ENCODE measurements at places on chromosomes 6 and 20. TPM values are rescaled to one million over a fixed set of nuclear protein-coding genes. Genes with fewer than 3 reads are reported as not detected.

Gene RBM24
- total RNA-seq: 2.0 TPM

GRCh38 chr6:24838994-24839393 is 40.3 kb upstream of the ARMH2 start:
- no peaks in the 10 kb centered on the region for H3K36me3 ChIP-seq
- DNase-seq: no peak
- H3K27ac ChIP-seq: peak overlapping the region; percentile 74
- peaks cover 7% of the 10 kb centered on the region for H3K4me1 ChIP-seq
- H3K27me3 ChIP-seq: no peaks in the 10 kb centered on the region

DNA sequence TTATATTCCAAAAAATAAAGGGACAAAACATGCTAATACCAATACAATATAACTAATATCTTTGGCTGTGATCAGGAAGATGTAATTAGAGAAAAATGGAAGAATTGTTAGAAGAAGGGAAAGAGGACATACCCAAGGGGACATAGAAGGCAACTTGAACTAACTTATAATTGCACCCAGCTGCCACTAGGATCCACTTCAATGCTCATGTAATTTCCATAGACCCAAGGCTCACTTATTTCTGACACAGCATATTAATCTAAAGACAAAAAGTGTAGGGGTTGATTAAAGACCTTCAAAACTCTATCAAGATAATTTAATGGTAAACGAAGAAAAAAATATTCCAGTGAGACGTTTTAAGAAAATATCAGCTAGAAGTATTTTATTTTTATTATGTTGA is 396.0 kb upstream of the ADGRB3 start:
- H3K4me1 ChIP-seq: no peaks in the 10 kb centered on the region
- H3K27me3 ChIP-seq: no peaks in the 10 kb centered on the region
- no peaks in the 10 kb centered on the region for H3K36me3 ChIP-seq
- DNase-seq: no peak
- no peak overlapping the region for H3K27ac ChIP-seq

Gene PPIL4
- 41.0 TPM for total RNA-seq

DNA sequence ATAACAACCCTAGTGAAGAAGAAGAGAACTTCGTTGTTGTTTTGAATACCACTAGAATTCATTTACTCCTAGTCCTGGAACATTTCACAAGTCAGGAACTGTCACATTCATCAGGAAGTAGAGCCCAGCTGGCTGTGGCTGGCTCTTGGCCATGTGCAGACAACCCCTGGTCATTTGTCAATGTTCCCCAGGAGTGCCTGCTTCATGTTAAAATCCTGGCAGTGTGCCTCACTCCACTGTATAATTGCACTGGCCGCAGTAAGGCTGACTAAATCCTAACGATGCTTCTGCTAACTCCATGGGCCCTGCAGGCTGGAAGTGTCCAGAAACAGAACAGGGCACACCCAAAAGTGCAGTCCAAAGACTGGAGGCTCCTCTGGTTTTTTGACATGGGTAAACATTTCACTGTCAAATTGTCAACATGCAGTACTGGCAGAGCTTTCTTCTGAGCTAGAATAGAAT is 41.5 kb upstream of the ADGRF1 start:
- H3K27ac ChIP-seq: no peak overlapping the region
- no peaks in the 10 kb centered on the region for H3K27me3 ChIP-seq
- peak; percentile 74 for DNase-seq
- no peaks in the 10 kb centered on the region for H3K4me1 ChIP-seq
- no peaks in the 10 kb centered on the region for H3K36me3 ChIP-seq
- no peak overlapping the region for H3K4me3 ChIP-seq

DNA sequence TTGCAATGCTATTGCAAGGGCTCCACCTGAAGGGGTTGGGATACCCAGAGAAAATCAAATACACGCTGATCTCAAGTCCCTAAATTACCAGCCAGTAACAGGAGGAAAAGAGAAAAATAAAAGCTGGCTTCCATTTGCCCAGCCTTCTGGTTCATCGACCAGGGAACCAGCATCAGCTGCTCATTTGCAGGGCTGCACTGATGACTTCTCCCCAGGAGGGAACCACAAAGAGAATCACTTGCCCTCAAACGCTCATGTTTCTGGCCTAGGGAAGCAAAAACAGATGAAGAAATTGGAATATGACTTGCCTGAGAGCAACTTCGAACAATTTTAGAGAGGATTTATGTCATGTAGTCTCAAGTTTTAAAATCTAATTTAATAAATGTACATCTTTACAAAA is 119.7 kb downstream of the SH3BGRL2 start:
- H3K36me3 ChIP-seq: no peaks in the 10 kb centered on the region
- H3K27ac ChIP-seq: no peak overlapping the region
- no peaks in the 10 kb centered on the region for H3K4me1 ChIP-seq

DNA sequence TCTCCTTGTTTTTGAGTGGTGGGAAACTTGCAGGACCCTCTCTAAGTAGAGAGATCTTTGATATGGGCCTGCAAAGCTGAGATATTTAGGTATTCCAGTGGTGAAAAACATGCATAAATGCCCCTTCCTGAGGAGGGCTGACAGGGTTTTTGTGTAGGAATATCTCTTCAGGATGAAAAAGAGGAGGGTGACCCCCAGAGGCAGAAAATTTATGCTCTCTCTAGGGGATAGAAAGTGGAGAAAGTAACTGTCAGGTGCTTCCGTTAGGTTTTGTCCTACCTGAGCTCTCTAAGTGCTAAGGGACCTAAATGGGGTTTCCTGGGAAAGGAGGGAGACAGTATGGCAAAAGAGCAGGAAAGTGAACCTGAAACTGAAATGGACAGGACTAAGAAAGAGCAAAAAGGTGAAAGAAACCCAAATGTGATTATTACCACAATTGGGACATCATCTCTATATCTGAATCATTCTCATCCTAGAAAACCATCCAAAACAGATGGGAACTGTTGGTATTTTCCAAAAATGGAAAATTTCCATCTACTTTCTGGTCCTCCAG is 2.0 kb downstream of the COL19A1 start:
- H3K4me3 ChIP-seq: no peak overlapping the region
- no peaks in the 10 kb centered on the region for H3K36me3 ChIP-seq
- peaks cover 26% of the 10 kb centered on the region for H3K4me1 ChIP-seq
- no peaks in the 10 kb centered on the region for H3K27me3 ChIP-seq

GRCh38 chr20:48948612-48949011 is 27.1 kb downstream of the ARFGEF2 start:
- DNase-seq: no peak
- H3K27ac ChIP-seq: no peak overlapping the region
- H3K36me3 ChIP-seq: peaks cover 14% of the 10 kb centered on the region
- no peak overlapping the region for H3K4me3 ChIP-seq
- no peaks in the 10 kb centered on the region for H3K27me3 ChIP-seq
- no peaks in the 10 kb centered on the region for H3K4me1 ChIP-seq

GRCh38 chr6:37643851-37644672 is 53.6 kb downstream of the MDGA1 start:
- no peaks in the 10 kb centered on the region for H3K4me1 ChIP-seq
- H3K36me3 ChIP-seq: no peaks in the 10 kb centered on the region
- H3K4me3 ChIP-seq: no peak overlapping the region
- DNase-seq: no peak

Gene SLC44A4
- total RNA-seq: not detected

GRCh38 chr6:80437221-80437620 is 330.8 kb downstream of the BCKDHB start:
- no peak overlapping the region for H3K4me3 ChIP-seq
- H3K27me3 ChIP-seq: no peaks in the 10 kb centered on the region
- no peak for DNase-seq
- no peak overlapping the region for H3K27ac ChIP-seq
- H3K36me3 ChIP-seq: no peaks in the 10 kb centered on the region

DNA sequence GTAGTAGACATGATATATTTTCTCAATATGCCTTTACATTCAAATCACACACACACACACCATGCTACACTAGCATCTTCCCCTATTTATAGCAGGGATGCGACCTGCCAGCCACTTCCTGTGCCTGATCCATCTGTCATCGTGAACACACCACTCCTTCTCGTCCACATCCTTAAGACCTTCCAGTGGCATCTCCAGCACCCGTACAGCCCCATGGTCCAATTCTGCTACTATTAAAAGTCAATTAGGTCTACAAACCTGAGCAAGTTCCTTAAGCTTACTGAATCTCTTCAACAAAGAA is 54.5 kb downstream of the KIF16B start:
- no peak overlapping the region for H3K27ac ChIP-seq
- no peaks in the 10 kb centered on the region for H3K27me3 ChIP-seq
- DNase-seq: no peak
- H3K4me1 ChIP-seq: no peaks in the 10 kb centered on the region

DNA sequence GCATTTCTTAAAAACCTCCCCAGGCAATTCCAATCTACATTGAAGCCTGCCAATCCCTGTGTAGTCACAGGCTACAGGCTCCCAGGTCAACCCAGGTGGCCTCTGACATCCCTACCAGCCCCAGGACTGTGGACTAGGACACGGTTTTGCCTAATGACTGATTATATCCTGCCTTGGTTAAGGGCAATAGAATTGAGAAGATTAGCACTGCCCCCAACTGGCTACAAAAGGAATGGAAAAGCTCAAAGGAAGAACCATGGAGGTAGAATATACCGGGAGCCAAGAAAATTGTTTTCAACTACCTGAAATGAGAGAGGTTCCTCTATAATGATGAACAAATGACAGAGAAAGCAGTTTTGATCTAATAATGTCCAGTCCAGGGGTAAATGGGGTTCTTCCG is 421.1 kb upstream of the AGPAT4 start:
- no peaks in the 10 kb centered on the region for H3K36me3 ChIP-seq
- H3K4me1 ChIP-seq: no peaks in the 10 kb centered on the region
- H3K27me3 ChIP-seq: no peaks in the 10 kb centered on the region
- DNase-seq: no peak

- no peaks in the 10 kb centered on the region for H3K4me1 ChIP-seq
- H3K4me3 ChIP-seq: no peak overlapping the region
- no peak overlapping the region for H3K27ac ChIP-seq
Measured at GRCh38 chr6:120646101-120646500, 688.2 kb downstream of the TBC1D32 start.

GRCh38 chr6:170147056-170147787 is 143.7 kb downstream of the DLL1 start:
- no peak overlapping the region for H3K4me3 ChIP-seq
- no peak overlapping the region for H3K27ac ChIP-seq
- H3K27me3 ChIP-seq: no peaks in the 10 kb centered on the region

- H3K4me1 ChIP-seq: peaks cover 51% of the 10 kb centered on the region
- peaks cover 3% of the 10 kb centered on the region for H3K36me3 ChIP-seq
- no peaks in the 10 kb centered on the region for H3K27me3 ChIP-seq
- no peak for DNase-seq
- H3K4me3 ChIP-seq: peak overlapping the region; percentile 97
- H3K27ac ChIP-seq: peak overlapping the region; percentile 86
Measured at GRCh38 chr6:132511831-132512220, 1.1 kb downstream of the STX7 start.

- H3K4me3 ChIP-seq: no peak overlapping the region
- no peaks in the 10 kb centered on the region for H3K4me1 ChIP-seq
- no peak for DNase-seq
Measured at GRCh38 chr6:15061908-15062515, 183.9 kb upstream of the JARID2 start.

Gene ACTR5
- total RNA-seq: 18.6 TPM

DNA sequence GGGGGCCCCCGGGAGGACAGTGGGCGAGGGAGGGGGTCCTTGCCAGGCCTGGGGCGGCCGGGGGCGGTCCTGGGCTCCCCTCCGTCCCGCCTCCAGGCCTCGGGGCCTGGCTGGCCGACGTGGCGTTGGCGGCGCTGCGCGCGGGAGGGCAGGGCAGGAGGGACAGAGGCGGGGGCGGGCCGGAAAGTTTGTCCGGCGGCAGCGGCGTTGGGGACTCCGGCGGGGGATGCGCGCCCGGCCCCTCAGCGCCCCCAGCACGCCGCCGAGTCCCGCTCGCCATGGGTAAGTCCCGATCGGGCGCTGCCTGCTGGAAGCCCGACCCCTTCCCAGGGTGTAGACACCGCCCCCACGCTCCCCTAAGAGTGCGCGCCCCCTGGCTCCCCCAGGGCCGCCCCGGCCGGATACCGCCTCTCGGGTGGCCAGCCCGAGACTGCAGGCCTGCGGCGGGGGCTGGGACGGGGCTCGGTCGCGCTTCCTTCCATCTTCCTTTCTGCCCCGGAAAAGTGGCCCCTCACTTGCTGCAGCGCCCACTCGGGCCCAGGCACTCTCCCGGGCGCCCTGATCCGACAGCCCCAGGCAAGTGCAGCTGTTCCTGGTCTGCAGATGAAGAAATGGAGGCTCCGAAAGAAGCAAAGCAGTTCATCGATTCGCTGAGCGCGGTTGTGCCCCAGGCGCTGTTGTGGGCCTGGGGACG is at the start of gene SLC2A10:
TSS of gene SLC2A10 (plus strand) at position 191 of the 694 bp plus-strand sequence. CDS start at position 279, 88 bp downstream.
- peak within 1 kb of the TSS; percentile 71 for H3K27ac ChIP-seq
- H3K4me3 ChIP-seq: peak within 1 kb of the TSS; percentile 61
- H3K36me3 ChIP-seq: peaks cover 4% of the 10 kb centered on the region
- DNase-seq: peak; percentile 51
- H3K27me3 ChIP-seq: no peaks in the 10 kb centered on the region

GRCh38 chr6:117446861-117447260 is 21.1 kb upstream of the ROS1 start:
- H3K27me3 ChIP-seq: no peaks in the 10 kb centered on the region
- no peaks in the 10 kb centered on the region for H3K36me3 ChIP-seq
- H3K4me1 ChIP-seq: no peaks in the 10 kb centered on the region
- H3K4me3 ChIP-seq: no peak overlapping the region
- H3K27ac ChIP-seq: no peak overlapping the region

Gene MRS2
- total RNA-seq: 22.8 TPM

DNA sequence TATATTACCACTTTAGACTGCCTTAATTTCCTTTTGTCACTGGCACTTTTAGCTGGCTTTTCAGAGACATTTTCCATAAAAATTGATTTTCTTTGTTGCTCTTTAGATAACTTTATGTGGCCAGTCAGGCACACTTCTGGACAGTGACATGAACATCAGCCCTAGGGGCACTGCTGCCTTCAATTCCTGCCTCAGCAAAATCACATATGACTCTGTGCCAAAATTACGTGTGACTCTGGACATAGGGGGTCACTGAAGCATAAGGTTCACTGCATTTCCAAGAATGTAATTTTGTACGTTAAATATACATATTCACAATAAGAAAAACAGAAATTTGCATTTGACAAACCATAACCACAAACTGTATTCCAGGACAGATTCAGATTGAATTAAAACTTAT is 66.5 kb downstream of the ESF1 start:
- DNase-seq: no peak
- H3K27ac ChIP-seq: no peak overlapping the region
- H3K27me3 ChIP-seq: no peaks in the 10 kb centered on the region
- H3K4me1 ChIP-seq: no peaks in the 10 kb centered on the region
- H3K4me3 ChIP-seq: no peak overlapping the region

DNA sequence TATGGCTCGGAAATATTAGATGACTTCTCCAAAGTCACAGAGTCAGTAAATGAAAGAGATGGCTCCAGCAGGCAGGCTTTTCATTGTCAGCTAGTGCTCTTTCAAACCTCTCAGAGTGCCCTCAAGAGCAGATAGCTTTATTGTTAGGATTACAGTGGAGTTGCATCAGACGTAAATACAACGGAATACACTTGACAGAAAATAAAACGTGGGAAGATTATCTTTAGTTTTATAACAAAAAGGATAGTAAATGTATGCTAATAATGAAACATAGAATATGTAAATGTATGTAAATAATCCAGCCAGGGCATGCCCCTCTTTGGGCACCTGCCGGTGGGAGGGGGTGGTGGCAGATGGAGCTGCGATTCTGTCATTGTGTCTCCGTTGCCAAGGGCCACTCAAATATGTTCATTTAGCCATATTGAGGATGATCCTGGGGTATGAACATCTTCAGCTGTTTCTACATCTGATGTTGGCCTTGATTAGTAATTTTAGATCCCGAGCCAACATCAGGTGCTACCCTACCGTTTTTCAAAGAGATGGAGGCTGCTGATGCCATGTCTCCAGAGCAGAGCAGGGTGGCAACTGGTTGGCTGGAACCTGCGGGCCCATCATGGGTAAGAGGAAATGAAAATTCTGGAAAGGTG is 358.3 kb upstream of the SULF2 start:
- H3K27ac ChIP-seq: no peak overlapping the region
- H3K4me3 ChIP-seq: no peak overlapping the region
- no peak for DNase-seq
- H3K27me3 ChIP-seq: no peaks in the 10 kb centered on the region
- no peaks in the 10 kb centered on the region for H3K36me3 ChIP-seq
